ENCODE measurements at places on chromosomes 5 and 9.

DNA sequence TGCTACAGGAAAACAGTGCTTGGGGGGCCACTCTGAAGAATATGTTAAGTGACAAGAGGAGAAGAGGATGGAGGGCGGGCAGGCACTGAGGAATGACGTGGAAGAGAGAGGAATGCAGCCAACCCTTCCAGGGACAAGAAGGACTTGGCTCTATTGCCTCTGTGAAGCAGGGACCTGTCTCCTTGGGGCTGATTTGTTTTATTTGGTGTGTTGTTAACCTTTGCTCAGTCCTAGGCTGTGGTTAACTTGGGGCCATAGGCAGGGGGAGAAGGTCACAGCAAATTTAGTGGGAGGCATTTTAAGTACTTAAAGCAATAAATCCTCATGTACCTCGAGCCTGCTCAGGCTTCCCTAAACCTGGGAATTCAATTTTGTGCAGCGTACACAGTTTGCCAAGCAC, 39.9 kb downstream of the KIF4B start:
- DNase-seq = no peak

- no peak for DNase-seq
These were observed 346.5 kb downstream of the NFIB start for GRCh38 chr9:13967438-13967837.

DNA sequence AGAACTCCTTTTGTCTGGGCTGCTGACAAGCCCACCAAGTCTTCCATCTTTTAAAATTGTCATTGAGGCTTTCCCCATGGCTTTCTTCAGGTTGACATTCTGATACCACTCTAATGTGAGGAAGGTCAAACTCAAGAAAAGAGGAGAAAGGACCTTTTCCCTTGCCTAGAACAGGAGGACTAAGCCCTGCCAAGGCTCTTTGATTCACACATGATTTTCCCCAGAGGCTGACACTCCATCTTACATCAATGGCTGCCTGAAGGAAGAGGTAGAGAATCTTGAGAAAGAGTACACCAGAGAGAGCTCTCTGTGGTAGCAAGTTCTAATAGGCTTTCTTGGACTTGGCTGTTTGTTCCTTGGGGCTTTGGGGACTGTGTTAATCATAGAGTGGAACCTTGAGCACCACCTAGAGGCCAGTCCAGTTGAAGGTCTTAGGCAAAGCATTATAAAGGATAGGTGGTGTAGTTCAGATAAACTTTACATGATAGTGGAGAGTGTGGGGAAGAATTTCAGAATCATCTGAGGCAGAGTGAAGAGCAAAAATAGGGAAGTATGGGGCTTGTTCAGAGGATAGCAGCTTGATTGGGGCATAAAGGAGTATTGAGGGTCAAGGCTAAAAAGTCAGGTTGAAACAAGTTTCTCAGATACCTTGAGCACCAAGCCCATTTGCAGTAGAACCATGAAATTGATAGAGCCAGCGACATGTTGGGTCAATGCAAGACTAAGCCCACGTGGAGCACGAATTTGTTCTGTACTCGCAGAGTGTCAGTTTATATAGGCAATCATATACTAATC, 36.7 kb downstream of the NDFIP1 start:
- peak; percentile 74 for DNase-seq

GRCh38 chr5:74762599-74762998, 4.3 kb downstream of the GFM2 start:
- no peak for DNase-seq
